Motor neuron (in vitro differentiated cells): ENCODE measurements at places on chromosomes 3 and 15. TPM values are rescaled to one million over a fixed set of nuclear protein-coding genes. Genes with fewer than 3 reads are reported as not detected.

- ATAC-seq, result no peak
These were observed 4.7 kb downstream of the CTXND1 start for GRCh38 chr15:80247320-80247719.

Gene RTP3
- not detected in 2 replicates for total RNA-seq

DNA sequence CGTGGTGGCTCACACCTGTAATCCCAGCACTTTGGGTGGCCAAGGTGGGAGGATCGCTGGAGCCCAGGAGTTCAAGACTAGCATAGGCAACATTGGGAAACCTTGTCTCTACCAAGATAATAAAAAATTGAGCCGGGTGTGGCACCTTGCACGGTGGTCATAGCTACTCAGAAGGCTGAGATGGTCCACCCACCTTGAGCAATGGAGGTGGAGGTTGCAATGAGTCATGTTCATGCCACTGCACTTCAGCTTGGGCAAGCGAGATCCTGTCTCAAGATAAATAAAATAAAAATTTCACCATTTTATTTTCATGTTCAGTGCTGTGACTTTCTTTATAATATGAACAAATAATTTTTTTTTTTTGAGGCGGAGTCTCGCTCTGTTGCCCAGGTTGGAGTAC, 12.5 kb downstream of the MAPK6 start:
- ATAC-seq, result no peak

Gene PLA2G4F
- total RNA-seq, result 0.04 and 0.18 TPM in 2 replicates

GRCh38 chr3:52827866-52828376, 2.6 kb downstream of the ITIH4 start:
- no peak for ATAC-seq

Gene LINGO1
- 35.2 and 36.7 TPM in 2 replicates for total RNA-seq
